Calu3 (cell line): ENCODE measurements at places on chromosomes 2 and 18. TPM values are rescaled to one million over a fixed set of nuclear protein-coding genes. Genes with fewer than 3 reads are reported as not detected.
A peak's percentile ranks its signal among the peaks of the same experiment; 100 is the strongest.

GRCh38 chr2:218889937-218890336, 9.3 kb downstream of the WNT10A start:
- DNase-seq: no peak

- DNase-seq: peak; percentile 10
These were observed 376.3 kb upstream of the UBE2E3 start for GRCh38 chr2:180604077-180604476.

- DNase-seq: no peak
These were observed 291.8 kb upstream of the LRATD1 start for GRCh38 chr2:14340703-14341102.

- no peak for DNase-seq
These were observed 1.4 kb downstream of the FAM171B start for GRCh38 chr2:186695081-186695756.

- no peak for DNase-seq
These were observed 262.9 kb upstream of the GULP1 start for GRCh38 chr2:188028739-188029138.

DNA sequence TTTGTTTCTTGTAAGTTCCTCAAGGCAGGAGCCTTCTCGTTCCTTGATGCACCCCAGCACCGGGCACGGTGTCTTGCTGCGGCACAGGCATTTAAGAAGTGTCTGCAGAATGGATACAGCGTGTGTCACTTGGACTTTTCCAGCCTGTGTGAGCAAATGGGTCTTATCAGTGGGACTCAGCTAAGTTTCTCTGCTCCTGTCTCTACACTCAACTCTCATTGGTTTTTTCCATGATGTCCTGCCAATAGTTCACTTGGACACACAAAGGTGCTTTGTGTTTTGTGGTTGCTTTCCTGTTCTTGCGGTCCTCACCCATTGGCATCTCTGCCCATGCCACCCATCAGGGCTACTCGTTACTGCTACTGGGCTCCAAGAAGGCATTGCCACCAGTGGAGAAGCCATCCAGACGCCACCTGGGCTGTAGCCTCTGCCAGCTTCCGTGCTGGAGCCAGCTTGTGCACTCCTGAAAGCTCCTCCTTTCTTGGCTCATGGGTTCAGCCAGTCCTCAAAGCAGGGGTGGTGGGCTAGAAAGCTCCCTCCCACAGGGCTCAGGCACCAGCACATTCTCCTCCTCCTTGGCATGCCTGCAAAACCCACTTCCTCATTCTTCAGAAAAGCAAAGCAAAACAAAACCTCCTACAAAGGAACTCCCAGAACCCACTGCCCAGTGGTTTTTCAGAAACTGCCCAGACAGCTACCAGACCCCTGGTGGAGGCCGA, 41.4 kb downstream of the IL1R2 start:
- peak; percentile 83 for DNase-seq

DNA sequence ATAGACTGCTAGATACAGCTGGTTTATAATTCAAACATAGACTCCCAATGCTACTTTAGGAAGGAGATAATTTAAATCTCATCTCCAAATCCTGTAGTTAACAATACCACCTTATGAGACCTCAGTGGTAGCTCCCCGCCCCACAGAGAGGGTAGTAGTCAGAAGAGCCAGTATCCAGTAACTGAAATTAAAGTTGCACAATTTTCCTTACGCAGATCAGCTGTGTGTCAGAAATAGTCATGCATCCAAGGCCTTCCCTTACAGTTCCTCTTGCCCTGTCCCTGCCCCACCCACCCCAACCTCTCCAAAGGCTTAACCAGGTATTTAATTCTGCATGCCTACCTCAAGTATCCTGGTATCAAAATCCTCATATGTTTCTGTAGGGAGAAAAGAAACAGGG, 15.5 kb downstream of the MRPS5 start:
- DNase-seq: no peak

GRCh38 chr2:171225302-171225980, 64.7 kb upstream of the TLK1 start:
- DNase-seq: peak; percentile 8

DNA sequence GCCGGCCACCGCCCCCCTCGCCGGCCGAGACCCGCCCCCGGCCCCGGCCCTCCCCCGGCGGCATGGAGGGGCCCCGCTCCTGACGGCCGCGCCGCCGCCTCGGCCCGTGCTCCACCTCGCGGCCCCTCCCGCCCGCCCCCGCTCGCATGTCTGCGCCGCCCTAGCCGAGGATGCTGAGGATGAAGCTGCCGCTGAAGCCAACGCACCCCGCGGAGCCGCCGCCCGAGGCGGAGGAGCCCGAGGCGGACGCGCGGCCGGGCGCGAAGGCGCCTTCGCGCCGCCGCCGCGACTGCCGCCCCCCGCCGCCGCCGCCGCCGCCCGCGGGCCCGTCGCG, 397 bp downstream of the ZCCHC2 start:
- DNase-seq: no peak

GRCh38 chr2:220980966-220981675, 591.0 kb downstream of the EPHA4 start:
- DNase-seq: no peak

DNA sequence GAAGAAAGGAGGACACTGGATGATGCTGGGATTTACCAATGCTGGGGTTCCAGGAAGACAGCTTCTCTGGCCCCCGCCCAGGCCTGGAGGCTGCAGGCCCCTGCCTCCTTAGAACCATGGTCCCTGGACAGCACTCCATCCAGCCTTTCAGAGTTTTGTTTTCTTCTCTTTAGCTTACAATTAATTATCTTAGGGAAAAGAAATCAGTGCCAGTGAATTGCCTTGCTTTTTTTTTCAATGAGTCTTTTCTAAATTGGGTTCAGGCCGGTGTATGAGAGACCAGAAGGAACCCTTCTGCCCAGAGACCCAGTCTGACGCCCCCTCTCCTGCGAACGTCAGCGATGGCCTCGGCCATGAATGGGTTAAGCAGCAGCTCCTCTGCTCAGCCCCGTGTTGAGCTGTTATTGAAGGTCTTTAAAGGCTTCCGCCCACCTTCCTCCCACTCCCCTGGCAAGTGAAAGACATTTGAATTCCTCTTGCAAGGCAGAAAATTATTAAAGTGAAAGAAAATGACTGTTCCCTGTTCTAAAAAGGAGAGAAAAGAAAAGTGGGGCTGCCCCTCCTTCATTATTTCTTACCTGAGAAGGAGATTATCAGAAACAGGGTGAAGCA, 65.7 kb upstream of the CHMP1B start:
- DNase-seq: no peak

GRCh38 chr2:150520887-150521664, 33.6 kb upstream of the RND3 start:
- DNase-seq: peak; percentile 47

- no peak for DNase-seq
These were observed 337.6 kb downstream of the IRS1 start for GRCh38 chr2:226461981-226462380.

DNA sequence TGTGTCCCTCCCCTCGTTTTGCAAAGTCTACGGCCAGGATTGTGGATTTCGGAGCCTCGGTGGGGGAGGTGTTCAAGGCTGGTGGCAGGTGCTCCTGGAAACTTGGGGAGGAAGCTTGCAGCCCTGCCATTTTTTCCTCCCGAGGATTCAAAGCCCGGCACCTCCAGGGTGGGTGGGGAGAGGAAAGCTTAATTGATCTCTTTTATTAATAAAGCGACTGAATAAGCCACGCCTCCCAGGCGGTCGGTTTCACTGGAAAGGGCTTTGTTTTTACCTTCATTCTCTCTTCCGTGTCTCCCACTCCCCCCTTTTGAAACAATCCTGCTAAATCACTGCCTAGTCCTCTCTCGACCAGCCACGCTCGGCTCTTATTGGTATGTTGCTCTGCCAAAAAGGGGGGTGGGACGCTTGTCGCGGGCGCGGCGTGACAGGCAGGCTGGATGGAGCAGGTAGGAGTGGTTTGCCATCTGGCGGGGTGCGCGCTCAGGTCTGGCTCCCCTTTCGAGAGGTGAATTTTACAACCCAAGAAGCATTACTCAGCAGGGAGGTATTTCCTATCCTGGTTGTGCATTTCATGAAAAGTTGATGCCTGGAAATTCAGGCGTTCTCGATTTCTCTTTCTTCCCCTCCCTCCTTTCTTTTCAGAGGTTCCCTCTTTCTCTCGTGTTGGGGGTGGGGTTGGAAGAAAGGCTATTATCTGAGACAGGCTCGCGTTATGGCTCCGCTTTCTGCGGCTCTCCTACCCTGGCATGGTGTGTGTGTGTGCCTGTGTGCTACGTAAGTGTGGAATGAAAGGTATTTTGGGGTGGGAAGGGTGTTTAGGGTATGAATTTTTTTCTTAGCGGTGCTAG, 1.4 kb downstream of the NEDD4L start:
- peak; percentile 80 for DNase-seq

- no peak for DNase-seq
These were observed 164.0 kb downstream of the GRB14 start for GRCh38 chr2:164457271-164457670.

DNA sequence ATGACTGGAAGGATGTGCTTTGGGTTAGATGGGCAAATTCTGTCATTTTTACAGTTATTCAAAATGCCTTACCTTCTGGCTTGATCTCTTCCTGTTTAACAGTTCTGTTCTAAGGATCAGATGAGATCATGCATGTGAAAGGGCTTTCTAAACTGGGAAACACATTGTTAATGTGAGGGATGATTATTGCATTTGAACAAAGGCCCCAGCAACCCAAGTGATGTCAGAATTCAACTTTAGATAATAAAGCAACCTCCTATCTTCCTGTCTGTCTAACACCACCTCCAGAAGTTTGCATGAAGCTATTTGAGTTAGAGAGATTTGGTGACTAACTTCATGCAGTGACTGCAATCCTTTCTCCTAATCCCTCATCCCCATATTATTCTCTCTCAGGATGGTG, 77.8 kb upstream of the B3GNT2 start:
- DNase-seq: no peak

GRCh38 chr2:213227458-213227857, 56.8 kb upstream of the SPAG16 start:
- no peak for DNase-seq

DNA sequence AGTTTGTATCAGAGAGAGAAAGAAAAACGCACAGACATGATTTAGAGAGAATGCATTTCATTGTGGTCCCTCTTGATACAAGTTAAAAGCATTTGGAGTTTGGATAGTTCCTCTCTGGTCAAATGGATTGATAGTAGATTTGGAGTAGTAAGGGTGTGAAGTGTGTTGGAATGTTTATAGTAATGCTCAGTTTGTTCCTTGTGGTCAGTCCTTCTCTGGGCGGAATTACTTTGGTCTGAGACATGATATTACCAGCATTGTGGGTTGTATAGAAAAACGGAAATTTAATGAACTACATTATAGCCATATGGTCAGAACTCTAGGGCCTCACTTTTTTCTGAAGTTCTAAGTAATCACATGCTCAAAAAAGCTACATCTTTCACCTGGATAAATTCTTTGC, 178.9 kb downstream of the AGAP1 start:
- no peak for DNase-seq

GRCh38 chr2:109545828-109546713, 67.7 kb downstream of the SEPTIN10 start:
- peak; percentile 66 for DNase-seq

DNA sequence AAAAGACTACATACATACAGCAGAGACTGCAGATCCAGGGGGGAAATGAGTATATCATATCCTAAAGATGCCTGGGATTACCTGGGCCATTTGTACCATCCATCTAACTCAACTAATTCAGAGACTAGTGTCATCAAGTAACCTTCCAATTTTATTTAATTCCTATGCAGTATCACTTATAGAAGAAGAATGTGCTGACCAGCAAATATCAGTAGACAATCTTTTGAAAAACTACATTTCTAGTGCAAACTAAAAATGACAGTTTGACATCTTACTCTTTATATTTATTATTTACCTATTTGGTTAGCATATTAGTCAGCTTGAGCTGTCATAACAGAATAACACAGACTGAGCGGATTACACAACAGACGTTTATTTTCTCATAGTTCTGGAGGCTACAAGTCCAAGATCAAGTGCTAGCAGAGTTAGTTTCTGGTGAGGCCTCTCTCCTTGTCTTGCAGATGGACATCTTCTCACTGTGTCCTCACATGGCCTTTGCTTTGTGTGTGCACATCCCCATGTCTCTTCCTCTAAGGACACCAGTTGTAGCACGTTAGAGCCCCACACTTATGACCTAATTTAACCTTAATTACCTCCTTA, 47.0 kb downstream of the NCKAP5 start:
- DNase-seq: no peak

- no peak for DNase-seq
These were observed 14.6 kb upstream of the ALPP start for GRCh38 chr2:232363784-232364615.

GRCh38 chr18:68438983-68439382, 275.9 kb downstream of the TMX3 start:
- DNase-seq: no peak

RAD51AP2 gene
- not detected in 2 replicates for total RNA-seq

LAMA3 gene
- 207 and 233 TPM in 2 replicates for total RNA-seq

AGXT gene
- not detected in 2 replicates for total RNA-seq

APLF gene
- total RNA-seq: 4.2 and 4.5 TPM in 2 replicates

MYOM1 gene
- 16.5 and 20.4 TPM in 2 replicates for total RNA-seq

REG3G gene
- not detected in 2 replicates for total RNA-seq

LRATD1 gene
- total RNA-seq: 14.2 and 15.4 TPM in 2 replicates

NYAP2 gene
- 0.07 TPM in 1 of 2 replicates, not detected in the other for total RNA-seq

MYO1B gene
- 56.7 and 64.5 TPM in 2 replicates for total RNA-seq

BCL2 gene
- 2.9 and 4.0 TPM in 2 replicates for total RNA-seq

DSG4 gene
- total RNA-seq: not detected in 2 replicates

ARHGEF4 gene
- 5.9 and 8.8 TPM in 2 replicates for total RNA-seq
